ENCODE measurements at places on chromosomes 6 and 20. TPM values are rescaled to one million over a fixed set of nuclear protein-coding genes. Genes with fewer than 3 reads are reported as not detected.

The VSTM2L gene
- not detected for total RNA-seq

- DNase-seq = no peak
Observed at GRCh38 chr6:121395736-121396135, 39.7 kb upstream of the GJA1 start.

DNA sequence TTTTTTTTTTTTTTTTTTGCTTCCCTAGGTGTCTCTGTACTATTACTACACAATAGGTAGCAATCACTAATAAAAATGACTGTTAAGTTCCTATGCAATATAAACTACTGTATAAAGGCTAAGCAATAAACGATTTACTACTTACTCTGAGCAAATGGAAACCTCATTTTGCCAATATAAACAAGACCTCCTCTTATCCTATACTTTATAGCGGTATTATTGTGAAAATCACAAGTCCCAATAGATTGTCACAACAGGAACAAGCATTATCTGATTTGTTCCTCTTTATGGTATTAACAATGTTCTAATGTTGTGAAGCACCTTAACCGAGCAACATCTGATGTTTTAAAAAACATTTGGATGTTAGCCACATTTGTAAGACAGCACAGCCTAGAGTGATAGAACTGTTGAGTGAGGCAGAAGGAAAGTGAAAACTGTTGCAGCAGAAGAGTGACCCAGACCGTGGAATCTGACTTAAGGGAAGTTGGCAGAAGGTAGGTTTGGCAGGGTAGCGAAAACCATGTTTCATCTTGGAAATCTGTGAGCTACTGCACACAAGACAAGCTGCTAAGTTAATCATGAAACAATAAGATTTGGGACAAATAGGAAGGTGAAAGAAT is 94.2 kb downstream of the MYLK4 start:
- no peak for DNase-seq

DNA sequence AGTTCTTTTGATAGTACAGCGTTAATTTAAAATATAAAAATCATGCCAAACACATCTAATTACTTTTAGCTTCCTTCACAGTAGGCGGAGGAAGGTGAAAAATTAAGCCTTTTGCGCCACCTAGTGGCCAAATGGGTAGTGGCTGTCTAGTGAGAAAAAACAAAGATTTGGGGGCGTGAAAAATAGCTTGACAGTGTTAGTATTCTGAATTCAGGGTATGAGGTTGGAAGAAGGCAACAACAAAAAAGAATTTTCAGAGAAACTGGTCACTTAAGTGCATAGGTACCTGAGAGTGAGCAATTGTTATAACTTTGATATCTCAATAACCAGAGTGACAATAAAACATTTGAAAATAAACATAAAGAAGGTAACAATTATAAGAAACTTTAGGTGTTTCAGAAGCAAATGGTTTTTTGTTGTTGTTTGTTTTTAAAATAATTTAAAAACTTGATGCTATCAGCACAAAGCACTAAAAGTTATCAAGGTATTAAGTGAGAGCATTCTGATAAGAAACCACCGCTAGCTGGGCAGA is 14.3 kb downstream of the PSMB9 start:
- DNase-seq = peak; percentile 95

DNA sequence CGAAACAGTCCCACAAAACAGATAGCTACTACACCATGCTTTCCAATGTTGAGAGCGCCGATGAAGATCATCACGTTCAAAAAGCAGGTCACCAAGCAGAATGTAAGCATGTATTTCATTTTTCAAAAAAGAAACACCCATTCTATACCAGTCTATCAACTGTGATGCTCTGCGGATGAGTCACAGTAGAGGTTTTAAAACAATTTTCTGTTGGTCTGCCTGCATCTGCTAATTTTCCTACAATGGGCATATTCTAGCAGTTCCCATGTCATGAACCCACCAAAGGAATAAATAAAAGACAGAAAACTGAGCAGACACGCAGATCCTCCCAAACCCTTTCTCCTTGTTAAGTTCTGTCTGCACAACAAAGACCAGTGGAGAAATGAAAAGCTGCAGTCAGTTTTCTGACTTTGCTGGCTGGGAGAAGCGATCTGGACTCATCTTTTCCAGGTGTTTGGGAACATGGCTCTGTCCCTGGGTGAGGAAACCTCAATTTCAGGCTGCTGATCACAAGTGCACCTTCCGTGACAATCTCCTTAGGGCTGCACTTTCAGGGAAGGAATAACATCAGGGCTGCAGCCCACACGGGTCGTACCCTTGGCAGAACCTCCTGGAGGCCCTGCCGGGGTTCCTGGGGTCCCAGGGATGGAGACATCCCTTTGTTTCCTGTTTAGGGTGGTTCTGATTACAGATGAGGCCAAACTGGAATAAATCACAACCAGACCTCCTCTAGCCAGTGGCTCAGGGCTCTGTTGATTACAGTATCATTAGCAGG is 200.1 kb downstream of the BMP7 start:
- no peak for DNase-seq

DNA sequence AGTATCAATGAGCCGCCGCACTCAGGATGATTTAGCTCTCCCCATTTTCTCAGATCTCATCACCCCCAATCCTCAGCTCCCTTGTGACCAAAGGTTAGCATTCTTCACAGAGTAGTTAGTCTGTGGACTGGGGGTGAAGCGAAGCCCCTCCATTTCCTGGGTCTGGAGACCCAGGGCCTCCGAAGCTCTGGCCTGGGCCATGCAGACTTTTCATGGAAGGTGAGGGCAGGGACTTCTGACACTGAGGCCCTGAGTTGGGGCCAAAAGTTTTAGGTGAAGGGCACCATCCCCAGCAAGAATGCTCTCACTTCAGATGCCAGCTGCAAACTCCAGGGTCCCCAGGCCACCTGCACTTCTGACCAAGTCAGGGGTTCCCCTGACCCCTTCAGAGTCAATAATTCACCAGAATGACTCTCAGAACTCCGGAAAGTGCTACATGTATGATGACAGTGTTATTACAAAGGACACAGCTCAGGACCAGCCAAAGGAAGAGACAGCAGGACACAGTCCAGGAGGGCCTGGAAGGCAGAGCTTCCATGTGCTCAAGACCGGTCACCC is 65.7 kb upstream of the DUSP22 start:
- no peak for DNase-seq

The MMP24 gene
- not detected for total RNA-seq

The C6orf118 gene
- total RNA-seq = not detected

- no peak for DNase-seq
Observed at GRCh38 chr6:81938014-81938856, 185.8 kb upstream of the TENT5A start.

- peak; percentile 9 for DNase-seq
Observed at GRCh38 chr20:43408848-43409576, 48.7 kb upstream of the SRSF6 start.

The BMP7 gene
- total RNA-seq = not detected

GRCh38 chr6:18096423-18096822 is 26.1 kb downstream of the NHLRC1 start:
- DNase-seq = no peak

DNA sequence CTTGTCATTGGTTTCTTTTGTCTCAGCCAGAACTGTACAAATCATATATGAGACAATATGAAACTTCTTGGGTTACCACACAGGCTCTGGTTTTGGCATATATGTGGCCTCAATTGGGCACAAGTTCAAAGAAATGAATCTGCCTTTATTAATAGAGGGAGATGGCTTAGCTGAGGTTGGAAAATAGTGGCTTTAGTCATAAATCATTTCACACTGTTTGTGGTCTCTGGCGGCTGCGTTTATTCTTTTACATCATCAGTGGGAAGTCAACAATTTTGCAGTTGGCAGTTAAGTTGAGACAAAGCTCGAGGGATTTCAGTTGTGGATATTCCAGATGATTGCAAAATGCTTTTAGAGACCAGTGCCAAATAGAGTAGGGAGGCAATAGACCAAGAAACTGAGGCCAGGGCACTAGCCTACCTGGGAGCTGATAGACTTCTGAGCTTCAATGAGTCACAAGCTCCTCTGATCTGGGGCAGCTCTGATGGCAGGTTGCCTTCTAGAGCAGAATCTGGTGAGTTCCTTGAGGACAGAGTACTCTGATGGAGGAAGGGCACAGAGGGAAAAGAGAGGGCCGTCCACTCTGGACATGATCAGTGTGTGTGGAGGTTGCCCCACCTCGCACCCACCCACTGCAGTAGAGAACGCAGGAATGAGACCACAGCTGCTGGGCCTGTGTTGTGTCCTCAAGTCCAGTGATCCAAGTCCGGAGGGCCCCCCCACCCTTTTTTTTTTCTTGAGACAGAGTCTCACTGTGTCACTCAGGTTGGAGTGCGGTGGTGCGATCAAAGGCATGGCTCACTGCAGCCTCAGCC is 73.5 kb downstream of the ARMC2 start:
- peak; percentile 73 for DNase-seq

- DNase-seq = peak; percentile 18
Observed at GRCh38 chr20:56778765-56779195, 149.7 kb downstream of the TFAP2C start.

The HRH3 gene
- not detected for total RNA-seq

GRCh38 chr20:46351357-46352058 is 43.2 kb upstream of the CDH22 start:
- no peak for DNase-seq

DNA sequence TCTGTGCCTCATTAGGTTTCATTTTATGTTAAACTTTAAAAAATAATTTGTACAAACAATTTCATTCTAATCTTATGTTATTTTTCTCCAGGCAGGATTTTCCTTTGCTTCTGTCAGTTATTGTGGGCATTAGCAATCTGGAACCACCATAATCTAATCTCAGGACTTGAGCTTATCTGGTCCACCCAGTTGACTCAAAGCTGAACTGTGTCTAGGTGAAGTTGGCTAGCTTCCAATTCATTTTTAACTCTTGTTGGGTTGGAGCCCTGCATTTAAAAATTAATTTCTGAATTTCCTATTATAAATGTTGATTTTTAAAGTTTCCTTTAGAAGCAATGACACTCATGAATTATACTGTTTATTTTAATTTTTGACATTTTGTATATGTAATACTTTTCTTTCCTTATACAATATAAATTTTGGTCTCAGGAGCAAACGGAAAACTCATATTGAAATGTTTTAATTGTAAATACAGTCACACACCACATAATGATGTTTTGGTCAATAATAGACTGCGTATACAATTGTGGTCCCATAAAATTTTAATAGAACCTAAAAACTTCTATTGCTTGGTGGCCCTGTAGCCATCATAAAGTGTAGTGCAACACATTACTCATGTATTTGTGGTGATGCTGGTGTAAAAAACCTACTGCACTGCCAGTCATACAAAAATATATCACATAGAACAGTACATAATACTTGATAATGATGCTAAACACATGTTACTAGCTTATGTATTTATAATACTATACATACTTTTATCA is 121.3 kb downstream of the CLVS2 start:
- no peak for DNase-seq

DNA sequence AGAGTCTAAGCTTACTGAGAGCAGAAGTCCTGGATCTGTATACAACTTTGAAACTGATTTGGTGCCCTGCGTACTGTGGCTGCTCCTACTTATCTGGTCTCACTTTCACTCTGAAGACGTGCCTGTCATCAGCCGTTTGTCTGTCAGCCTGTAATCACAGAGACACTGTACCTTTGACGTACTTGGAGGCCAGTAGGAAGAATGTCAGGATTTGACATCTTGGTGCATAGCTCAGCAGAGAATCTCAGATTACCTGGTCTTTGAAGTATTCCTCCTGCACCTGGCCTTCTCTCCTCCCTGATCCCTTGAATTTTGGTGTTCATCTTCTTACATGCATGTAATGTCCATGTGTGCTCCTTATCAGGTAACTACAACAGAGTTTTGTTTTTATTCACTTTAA is 37.7 kb downstream of the DSE start:
- DNase-seq = no peak

The DEFB132 gene
- not detected for total RNA-seq

- DNase-seq = no peak
Observed at GRCh38 chr20:20212675-20213096, 155.2 kb upstream of the INSM1 start.

- DNase-seq = peak; percentile 26
Observed at GRCh38 chr20:57048027-57048869, 218.2 kb downstream of the BMP7 start.

DNA sequence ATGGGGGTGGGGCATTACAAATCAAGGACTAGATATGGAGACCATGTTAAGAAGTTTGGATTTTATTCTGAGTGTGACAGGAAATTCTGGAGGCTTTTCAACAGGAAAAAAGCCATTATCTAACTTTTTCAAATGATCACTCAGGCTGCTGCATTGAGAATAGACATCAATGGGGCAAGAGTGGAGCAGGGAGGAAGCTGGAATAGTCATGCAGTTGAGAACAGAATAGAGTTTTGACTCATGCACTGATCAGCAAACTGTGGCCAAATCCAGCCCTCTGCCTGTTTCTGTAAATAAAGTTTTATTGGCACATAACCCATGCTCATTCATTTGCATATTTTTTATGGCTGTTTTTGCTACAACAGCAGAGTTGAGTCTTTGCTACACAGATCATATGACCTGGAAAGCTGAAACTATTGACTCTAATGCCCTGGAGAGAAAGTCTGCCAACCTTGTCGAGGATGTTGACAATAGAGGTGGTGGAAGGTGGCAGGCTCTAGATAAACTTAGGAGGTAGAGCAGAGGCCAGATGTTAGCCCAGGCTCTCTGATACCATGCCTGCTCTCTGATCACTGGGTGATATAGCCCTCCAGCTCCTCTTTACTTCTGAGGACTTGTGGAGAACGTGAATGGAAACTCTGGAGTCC is 441.8 kb downstream of the PTPRT start:
- no peak for DNase-seq

The CENPW gene
- total RNA-seq = 65.8 TPM

- DNase-seq = no peak
Observed at GRCh38 chr20:31990641-31991338, 19.4 kb upstream of the CCM2L start.

The C6orf52 gene
- 2.6 TPM for total RNA-seq

The MCCD1 gene
- not detected for total RNA-seq

The NOX3 gene
- total RNA-seq = not detected

- DNase-seq = no peak
Observed at GRCh38 chr6:125791820-125792165, 1.0 kb downstream of the NCOA7 start.

DNA sequence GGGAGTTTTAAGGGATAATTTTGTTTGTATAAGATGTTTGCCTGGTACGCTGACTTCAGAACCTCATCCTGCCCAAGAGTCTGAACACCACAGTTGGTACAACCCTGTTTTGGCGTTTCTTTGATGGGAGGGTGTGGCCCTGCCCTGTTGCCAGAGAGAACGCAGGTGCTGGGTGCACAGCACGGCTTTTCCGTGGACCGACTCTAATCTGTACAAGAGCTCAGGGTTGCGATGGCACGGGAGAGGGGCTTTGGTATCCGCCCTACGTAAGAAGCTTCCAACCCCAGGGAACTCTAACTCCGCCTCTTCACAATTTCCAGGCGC is 1.3 kb downstream of the CYP24A1 start:
- DNase-seq = no peak

GRCh38 chr6:25486550-25486949 is 165.5 kb upstream of the SCGN start:
- DNase-seq = no peak

DNA sequence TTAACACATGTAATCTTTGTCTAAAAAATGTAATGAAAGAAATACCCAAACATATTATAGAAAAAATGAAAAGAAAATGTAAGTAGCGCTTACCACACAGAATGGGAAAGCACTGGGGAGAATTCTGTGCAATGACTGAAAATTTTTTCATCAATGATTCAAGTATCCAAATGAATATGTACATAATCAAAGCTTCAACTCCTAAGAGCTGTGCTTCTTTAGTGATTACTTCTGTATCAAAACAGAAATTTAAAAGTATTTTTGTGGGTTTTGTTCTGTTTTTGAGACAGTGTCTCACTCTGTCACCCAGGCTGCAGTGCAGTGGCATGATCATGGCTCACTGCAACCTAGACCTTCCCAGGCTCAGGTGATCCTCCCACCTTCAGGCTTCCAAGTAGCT is 13.7 kb downstream of the LMBRD1 start:
- no peak for DNase-seq

The REV3L gene
- 27.6 TPM for total RNA-seq

The COL11A2 gene
- 1.4 TPM for total RNA-seq

Measured in activated CD8-positive, alpha-beta T cell treated with anti-CD3 and anti-CD28 coated beads for 36 hours (primary cell).